ENCODE measurements at places on chromosomes 2 and 18.

GRCh38 chr2:109615637-109616144 lies 1.5 kb downstream of the SOWAHC start:
- no peak for DNase-seq

GRCh38 chr2:29401994-29402393 lies 286.8 kb downstream of the CLIP4 start:
- DNase-seq: no peak

DNA sequence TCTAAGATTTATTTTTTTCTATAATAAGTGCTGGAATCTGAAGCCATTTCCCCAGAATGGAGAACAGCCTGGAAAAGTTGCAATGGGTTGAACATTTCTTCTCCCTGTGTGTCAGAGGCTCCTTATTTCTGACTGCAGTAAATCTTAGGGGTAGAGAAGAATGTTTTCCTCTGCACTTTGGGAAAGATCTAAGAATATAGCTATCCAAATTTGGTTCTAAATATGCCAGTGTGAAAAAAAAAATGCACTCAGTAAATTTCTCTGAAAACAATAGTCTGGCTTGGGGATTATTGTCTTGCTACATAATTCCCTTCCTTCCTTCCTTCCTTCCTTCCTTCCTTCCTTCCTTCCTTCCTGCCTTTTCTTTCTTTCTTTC lies 19.7 kb upstream of the CYRIA start:
- no peak for DNase-seq

DNA sequence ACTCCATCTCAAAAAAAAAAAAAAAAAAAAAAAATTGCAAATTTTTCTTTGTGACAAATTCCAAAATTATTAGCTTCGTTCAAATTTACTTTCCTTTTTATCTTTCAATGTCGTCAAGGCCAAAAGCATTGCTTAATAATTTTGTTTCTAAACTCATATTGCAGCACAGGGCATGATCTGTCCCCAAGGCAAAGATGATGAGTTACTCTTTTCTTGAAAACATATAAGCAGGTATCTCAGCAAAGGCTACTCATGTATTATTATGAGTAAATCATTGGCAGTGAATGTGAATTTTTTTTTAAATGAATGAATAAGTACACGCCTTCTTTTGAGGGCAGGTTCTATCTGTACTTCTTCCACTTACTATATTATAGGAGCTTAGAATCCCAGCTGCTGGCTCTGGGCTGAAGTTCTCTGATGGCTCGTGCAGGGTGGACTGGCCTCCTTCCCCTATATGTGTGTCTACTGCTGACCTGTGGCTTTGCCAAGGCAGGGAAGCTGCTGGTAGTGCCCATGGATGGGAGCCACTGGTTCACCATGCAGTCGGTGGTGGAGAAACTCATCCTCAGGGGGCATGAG lies at the start of gene UGT1A7:
TSS of gene UGT1A7 (plus strand) at position 381 of the 579 bp plus-strand sequence. CDS start at position 418, 37 bp downstream.
- DNase-seq: no peak

GRCh38 chr2:74546004-74546403 lies 7.7 kb downstream of the LOXL3 start:
- DNase-seq: no peak

DNA sequence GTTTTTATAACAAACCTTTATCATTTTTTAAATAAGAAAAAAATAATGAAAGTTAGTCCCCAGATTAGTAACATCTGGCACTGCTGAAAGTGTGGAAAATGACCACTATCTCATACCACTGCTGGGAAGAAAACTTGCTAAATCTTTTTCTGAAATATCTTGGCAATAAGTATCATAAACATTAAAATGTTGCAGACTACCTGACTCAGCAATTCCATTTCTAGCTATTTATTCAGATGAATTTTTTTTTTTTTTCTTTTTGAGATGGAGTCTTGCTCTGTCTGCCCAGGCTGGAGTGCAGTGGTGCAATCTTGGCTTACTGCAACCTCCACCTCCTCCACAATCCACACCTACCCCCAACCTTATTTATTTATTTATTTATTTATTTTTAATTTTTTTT lies 35.3 kb upstream of the SOS1 start:
- no peak for DNase-seq

DNA sequence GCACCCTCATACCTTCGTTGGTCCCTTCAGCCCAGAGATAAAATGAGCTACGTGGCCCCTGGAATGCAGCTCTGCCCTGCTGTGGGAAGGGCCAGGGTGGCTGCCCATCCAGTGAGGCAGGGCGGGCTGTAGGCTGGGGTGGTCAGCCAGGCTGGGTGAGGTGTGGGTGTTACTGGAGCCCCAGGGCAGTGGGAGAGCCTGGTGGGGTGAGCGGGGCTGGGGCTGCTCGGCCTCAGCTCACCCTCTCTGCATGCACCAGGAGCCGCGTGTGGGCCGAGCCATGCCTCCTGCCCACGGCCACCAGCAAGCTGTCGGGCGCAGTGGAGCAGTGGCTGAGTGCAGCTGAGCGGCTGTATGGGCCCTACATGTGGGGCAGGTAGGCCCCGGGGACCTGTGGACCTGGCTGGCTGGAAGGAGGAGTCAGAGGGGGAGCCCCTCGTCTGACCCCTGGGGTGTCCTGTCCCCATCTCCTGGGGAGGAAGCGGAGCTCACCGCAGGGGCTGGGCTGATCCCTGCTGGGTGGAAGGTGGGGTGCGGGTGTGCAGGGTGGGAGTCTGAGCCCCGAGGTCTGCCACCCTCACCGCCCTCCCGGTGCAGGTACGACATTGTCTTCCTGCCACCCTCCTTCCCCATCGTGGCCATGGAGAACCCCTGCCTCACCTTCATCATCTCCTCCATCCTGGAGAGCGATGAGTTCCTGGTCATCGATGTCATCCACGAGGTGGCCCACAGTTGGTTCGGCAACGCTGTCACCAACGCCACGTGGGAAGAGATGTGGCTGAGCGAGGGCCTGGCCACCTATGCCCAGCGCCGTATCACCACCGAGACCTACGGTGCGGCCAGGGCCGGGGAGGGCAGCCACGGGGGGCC lies 5.5 kb downstream of the RNPEPL1 start:
- DNase-seq: no peak

GRCh38 chr18:13281406-13281805 lies 62.8 kb downstream of the LDLRAD4 start:
- no peak for DNase-seq

GRCh38 chr18:36772241-36772723 lies 56.5 kb downstream of the TPGS2 start:
- no peak for DNase-seq

DNA sequence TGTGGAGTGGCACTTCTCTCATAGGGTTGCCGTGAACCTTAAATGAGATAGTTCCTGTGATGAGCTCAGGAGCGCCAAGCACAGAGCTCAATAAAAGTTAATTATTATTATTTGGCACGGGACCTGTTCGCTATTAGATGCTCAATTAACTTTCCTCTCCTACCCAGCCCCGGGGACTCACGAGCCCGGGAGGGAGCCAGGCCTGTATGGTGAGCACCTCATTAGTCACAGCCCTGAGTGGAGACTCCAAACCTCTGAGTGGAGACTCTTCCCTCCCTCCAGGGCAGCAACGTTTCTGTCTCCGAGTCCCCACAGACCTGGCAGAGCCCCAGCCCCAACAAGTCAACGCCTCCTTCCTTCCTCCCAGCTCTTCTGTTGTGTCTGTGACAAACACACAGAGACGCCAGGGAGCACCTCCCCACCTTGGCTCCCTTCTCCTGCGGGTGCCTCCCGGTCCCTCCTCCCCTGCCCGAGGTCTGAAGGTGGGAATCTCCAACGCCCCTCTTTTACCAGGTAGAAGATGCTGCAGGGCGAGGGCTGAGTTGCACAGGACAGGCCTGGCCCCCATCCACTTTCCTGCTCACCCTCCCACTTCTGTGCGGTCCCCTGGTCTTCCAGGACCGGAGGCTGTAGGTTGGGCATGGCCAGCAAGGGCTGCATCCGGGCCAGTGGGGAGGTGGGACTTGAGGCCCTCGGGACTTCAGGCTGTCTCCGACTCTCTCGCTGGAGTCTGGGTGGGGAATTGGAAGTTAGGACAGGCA lies 52.7 kb upstream of the ODC1 start:
- no peak for DNase-seq

GRCh38 chr2:120759543-120760331 lies 24.1 kb downstream of the GLI2 start:
- no peak for DNase-seq

- no peak for DNase-seq
Observed at GRCh38 chr2:85119900-85120299, 13.3 kb upstream of the TCF7L1 start.

DNA sequence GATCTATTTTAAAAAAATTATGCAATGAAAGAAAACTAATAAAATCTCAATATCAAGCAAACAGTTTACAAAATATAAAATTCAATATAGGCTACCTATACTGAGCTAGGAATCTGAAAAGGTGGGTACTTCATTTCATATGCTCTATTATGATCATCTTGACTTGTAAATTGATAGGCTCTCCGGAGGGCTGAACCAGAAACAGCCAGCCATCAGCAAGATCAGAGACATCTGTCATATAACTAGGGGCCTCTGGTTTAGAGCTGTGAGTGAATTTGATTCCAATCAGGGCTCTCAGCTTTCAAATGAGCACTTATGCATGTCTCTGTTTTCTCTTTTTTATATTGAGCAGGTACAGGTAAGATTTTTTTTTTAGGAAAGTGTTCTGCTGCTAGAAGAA lies 114.2 kb downstream of the SPHKAP start:
- DNase-seq: no peak

GRCh38 chr18:7914834-7915670 lies 347.9 kb downstream of the PTPRM start:
- no peak for DNase-seq

DNA sequence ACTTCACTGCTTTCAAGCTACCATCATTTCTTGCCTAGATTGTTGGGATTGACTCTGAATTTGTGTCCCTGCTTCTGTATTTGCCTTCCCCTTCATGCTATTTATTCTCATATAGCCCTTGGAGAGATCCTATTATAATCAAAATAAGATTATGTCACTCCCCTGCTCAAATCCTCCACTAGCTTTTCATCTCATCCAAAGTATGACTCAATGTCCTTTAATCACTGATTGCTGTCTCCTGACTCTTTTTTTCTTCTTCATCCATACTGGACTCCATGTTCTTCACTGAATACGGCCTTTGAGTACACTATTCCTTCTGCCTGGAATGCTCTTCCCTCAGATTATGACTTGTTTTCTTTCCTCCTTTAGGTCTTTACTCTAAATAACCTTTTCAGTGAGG lies 5.0 kb downstream of the RBKS start:
- DNase-seq: no peak

GRCh38 chr2:154443919-154444318 lies 254.6 kb upstream of the KCNJ3 start:
- DNase-seq: no peak

- DNase-seq: no peak
Observed at GRCh38 chr18:55998071-55998522, 410.1 kb upstream of the TCF4 start.

GRCh38 chr2:96554293-96555145 lies 18.0 kb downstream of the ARID5A start:
- DNase-seq: no peak

- no peak for DNase-seq
Observed at GRCh38 chr2:233013650-233014049, 594 bp upstream of the NGEF start.

DNA sequence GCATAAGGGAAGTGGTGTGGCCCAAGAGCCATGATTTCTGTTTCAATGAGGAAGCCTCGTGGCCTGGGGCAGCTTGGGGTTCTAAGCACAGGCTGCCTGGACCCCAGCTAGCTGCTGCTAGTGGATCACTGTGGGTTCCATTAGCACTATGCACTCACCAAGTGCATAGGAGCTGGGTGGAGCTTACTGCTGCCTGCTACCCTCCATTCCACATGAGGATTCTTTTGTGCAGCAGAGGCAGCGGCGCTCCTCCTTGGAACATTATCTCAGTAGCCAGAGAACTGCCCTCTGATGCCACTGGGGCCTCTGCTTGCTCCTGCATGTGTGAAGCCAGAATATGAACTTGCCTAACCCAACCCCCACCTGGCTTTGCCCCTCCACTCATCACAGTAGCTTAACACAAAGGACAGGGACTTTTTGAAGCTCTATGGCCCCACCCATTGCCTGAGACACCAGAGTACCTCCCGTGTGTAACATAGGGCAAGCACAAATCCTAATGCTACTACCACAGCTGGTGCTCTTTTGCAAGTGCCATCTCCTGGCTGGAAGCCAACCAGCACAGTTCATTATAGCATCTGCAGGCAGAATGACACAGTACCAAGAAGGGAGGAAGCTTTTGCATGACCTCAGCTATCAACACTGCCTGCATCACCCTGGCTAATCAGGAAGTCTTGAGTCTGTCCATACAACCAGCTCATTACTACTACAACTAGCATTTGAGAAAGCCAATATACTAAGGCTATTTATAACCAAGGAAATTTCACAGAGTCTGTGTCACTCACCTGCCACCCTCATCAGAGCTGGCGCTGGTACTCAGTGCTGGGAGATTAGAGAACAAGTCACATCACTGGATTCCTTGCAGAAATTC lies 297.0 kb upstream of the GULP1 start:
- no peak for DNase-seq

- DNase-seq: no peak
Observed at GRCh38 chr18:10546557-10547300, 20.9 kb downstream of the NAPG start.

- no peak for DNase-seq
Observed at GRCh38 chr2:195782156-195782555, 125.1 kb downstream of the SLC39A10 start.

DNA sequence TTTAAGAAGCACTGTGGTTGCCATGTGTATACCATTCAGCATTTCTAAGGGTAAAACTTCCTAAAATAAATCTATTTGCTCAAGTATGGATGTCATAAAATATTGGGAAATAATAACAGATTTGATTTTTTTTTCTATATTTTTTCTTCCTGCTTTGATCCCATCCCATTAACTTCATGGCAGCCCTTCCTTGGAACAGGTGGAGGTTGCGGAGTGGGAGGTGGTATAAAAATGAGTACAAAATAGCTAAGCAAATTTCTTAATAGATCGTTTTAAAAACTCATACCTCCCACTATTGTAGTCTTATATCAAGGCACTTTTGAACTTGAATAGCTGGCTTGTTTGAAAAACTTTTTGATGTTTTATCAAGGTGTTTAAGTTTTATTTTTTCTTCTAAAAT lies 152.1 kb upstream of the KYNU start:
- no peak for DNase-seq

- DNase-seq: no peak
Observed at GRCh38 chr2:127631997-127632581, 13.9 kb upstream of the GPR17 start.

- no peak for DNase-seq
Observed at GRCh38 chr2:128441341-128442052, 122.8 kb upstream of the HS6ST1 start.

DNA sequence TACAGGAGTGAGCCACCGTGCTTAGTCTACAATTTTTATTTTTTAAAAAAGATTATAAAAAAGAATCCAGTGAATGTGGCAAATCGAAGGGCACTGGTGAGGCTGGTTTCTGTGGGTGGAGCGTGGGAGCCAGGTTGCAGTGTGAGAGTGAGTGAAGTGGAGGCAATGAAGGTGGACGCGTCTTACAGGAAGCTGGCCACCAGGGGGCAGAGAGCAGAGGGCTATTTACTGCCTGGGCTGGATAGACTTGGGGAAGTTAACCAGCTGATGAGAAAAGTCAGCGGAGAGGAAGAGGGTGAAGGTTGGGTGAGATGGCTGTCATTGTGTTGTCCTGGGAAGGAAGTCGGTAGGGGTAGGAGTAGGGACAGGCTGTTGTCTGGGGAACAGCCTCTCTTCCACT lies 6.8 kb downstream of the SCTR start:
- DNase-seq: no peak

Measured in cerebellar nuclear complex (tissue), 1 donor.